ENCODE measurements at places on chromosomes 6 and 20.

DNA sequence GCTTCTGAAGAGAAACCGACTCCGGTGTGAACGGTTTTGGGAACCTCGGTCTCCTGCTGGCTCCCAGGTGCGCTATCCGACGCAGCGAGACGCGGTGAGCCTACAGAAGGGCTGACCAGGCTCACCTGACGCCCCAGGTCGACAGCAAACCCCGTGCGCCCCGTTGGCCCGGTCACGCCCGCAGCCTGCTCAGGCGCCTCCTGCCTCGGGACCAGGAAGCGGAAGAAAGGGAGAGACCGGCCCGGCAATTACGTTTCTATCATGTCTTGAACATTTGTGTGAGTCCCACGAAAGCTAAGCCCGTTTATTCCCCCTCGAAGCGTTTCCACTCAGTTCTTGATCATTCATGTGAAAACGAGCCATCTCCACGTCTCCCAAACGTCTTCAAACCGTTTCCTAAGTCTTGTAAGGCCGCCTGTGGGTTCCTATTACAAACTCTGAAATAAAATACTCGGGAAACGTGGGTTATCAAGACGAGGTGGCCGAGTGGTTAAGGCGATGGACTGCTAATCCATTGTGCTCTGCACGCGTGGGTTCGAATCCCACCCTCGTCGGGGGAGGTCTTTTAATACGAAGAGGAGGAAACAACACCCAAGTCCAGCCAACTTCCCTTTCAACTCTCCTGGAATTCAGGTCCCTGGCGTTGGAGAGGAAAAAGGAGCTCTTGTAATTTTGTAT is 150.5 kb upstream of the PRSS16 start:
- H3K4me1 ChIP-seq = peaks cover 16% of the 10 kb centered on the region
- H3K36me3 ChIP-seq = no peaks in the 10 kb centered on the region
- peak; percentile 5 for DNase-seq
- H3K27me3 ChIP-seq = peaks cover 33% of the 10 kb centered on the region

DNA sequence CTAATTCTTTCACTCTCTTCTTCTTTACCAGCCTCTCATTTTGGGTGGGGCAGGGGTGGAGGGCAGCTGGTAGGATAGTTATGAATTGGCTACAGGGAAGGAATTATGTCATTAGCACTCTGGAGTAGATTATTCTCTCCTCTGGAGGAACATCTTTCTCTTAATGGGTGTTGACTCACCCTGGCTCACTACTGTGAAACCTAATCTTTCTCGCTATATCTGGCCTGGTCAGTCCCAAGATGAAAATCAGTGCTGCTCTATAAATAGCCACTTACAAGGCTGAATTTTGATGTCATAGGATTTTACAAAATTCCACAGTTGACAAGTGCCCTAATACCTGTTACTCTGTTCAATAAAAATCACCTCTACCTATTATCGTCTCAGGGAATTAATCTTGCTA is 151.3 kb downstream of the COL9A1 start:
- no peak overlapping the region for H3K4me3 ChIP-seq
- H3K36me3 ChIP-seq = no peaks in the 10 kb centered on the region
- no peak for DNase-seq
- H3K27ac ChIP-seq = no peak overlapping the region
- no peaks in the 10 kb centered on the region for H3K4me1 ChIP-seq

DNA sequence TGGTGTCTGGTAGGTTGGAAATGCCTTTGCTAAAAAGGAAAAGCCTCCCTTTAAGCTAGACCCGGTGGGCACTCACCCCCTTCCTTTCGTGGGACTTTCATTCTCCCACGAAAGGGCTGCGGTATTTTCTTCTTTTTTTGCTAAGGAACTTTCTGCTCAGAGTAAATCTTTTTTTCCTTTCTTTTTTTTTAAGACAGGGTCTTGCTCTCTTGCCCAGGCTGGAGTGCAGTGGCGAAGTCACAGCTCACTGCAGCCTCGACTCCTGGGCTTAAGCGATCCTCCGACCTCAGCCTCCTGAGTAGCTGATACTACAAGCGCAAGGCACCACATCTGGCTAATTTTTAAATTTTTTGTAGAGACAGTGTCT is 4.0 kb downstream of the TP53TG5 start:
- H3K27me3 ChIP-seq = no peaks in the 10 kb centered on the region
- DNase-seq = no peak
- H3K27ac ChIP-seq = peak overlapping the region; percentile 63
- H3K36me3 ChIP-seq = no peaks in the 10 kb centered on the region
- no peak overlapping the region for H3K4me3 ChIP-seq

DNA sequence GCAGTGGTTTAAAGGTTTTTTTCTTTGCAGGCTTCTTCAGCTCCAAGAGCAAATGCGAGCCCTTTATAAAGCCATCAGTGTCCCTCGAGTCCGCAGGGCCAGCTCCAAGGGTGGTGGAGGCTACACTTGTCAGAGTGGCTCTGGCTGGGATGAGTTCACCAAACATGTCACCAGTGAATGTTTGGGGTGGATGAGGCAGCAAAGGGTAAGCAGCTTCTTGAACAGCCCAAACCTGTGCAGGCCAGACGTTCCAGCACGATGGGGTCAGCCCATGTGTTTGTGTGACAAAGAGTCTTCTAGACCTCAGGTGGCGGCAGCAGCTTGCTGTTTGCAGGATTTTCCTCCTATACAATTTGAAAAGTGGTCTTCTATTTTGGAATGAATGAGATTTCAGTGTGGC is 17.7 kb downstream of the DSP start:
- H3K4me1 ChIP-seq = no peaks in the 10 kb centered on the region
- H3K4me3 ChIP-seq = no peak overlapping the region
- H3K27me3 ChIP-seq = no peaks in the 10 kb centered on the region
- no peak for DNase-seq
